ENCODE measurements at places on chromosomes 7 and 10.

- no peaks in the 10 kb centered on the region for H3K27me3 ChIP-seq
- no peak overlapping the region for H3K4me3 ChIP-seq
- H3K27ac ChIP-seq = no peak overlapping the region
- no peak for DNase-seq
These were observed 78.5 kb downstream of the OAT start for GRCh38 chr10:124340033-124340760.

GRCh38 chr10:30509508-30509907 is 75.5 kb downstream of the MAP3K8 start:
- no peaks in the 10 kb centered on the region for H3K36me3 ChIP-seq
- DNase-seq = no peak
- peaks cover 40% of the 10 kb centered on the region for H3K4me1 ChIP-seq
- H3K27ac ChIP-seq = no peak overlapping the region
- H3K27me3 ChIP-seq = no peaks in the 10 kb centered on the region

DNA sequence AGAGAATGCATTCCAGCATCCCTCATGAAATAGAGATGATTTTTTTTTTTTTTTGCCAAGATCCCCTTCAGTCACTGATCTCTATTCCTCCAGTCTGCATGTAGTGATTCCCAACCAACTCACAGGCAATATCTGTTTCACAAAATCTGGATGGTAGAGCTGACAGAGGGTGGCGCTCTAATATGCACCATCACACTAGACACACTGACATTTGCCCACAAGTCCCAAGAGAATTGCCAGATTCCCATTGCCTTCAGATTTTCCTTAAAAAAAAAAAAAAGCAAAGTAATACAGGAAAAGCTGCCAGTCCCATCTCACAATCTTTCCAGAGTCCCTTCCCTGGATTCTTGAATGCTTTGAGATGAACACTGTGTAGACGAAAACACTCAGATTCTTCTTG is 301.0 kb downstream of the SORCS1 start:
- H3K4me3 ChIP-seq = no peak overlapping the region
- no peaks in the 10 kb centered on the region for H3K27me3 ChIP-seq
- no peaks in the 10 kb centered on the region for H3K4me1 ChIP-seq
- DNase-seq = no peak
- H3K27ac ChIP-seq = no peak overlapping the region
- H3K36me3 ChIP-seq = no peaks in the 10 kb centered on the region

DNA sequence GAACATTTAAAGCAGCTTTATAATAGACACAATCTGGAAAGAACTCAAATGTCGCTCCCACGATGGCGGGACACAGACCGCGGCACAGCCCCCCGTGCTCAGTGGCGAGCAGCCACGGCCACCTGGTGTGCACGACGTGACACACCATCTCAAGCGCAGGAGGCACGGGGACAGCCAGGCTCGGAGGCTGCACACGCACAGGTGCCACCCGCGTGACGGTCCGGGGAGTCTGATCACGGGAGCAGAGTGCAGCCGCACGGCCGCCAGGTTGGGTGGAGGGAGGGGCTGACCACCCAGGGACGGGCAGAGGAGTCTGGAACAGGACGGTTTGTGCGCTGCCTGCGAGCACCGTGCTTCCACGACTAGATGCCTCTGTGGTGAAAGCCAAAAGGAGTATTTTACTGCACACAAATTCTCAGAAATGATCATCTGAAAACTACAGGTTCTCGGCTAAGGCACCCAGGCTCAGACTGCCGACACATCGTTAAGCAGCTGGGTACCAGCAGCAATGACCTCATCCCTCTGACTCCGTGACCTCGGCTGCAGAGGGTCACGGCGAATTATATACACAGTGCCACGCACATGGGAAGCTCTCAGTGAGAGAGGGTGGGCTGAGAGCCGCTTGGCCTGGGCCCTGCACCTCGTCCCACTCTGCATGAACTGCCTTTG is 7.5 kb upstream of the GPER1 start:
- H3K27me3 ChIP-seq = no peaks in the 10 kb centered on the region
- H3K36me3 ChIP-seq = no peaks in the 10 kb centered on the region
- no peaks in the 10 kb centered on the region for H3K4me1 ChIP-seq

DNA sequence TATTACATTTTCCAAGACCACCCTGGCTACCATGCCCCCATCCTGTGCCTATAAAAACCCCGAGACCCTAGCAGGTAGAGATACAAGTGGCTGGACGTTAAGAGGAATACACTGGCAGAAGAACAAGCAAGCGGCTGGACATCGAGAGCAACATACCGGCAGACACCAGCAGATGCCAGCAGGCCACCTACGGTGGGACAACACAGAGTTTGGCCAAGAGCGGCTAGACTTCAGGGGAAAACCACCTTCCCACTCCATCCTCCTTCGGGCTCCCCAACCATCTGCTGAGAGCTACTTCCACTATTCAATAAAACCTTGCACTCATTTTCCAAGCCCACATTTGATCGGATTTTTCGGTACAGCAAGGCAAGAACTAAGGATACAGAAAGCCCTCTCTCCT is 70.3 kb downstream of the ORC5 start:
- peaks cover 29% of the 10 kb centered on the region for H3K36me3 ChIP-seq
- DNase-seq = no peak
- peak overlapping the region; percentile 61 for H3K27ac ChIP-seq
- no peaks in the 10 kb centered on the region for H3K27me3 ChIP-seq

GRCh38 chr10:77622889-77623291 is 14.7 kb downstream of the KCNMA1 start:
- no peaks in the 10 kb centered on the region for H3K36me3 ChIP-seq
- no peak overlapping the region for H3K27ac ChIP-seq
- no peak overlapping the region for H3K4me3 ChIP-seq
- no peaks in the 10 kb centered on the region for H3K27me3 ChIP-seq

DNA sequence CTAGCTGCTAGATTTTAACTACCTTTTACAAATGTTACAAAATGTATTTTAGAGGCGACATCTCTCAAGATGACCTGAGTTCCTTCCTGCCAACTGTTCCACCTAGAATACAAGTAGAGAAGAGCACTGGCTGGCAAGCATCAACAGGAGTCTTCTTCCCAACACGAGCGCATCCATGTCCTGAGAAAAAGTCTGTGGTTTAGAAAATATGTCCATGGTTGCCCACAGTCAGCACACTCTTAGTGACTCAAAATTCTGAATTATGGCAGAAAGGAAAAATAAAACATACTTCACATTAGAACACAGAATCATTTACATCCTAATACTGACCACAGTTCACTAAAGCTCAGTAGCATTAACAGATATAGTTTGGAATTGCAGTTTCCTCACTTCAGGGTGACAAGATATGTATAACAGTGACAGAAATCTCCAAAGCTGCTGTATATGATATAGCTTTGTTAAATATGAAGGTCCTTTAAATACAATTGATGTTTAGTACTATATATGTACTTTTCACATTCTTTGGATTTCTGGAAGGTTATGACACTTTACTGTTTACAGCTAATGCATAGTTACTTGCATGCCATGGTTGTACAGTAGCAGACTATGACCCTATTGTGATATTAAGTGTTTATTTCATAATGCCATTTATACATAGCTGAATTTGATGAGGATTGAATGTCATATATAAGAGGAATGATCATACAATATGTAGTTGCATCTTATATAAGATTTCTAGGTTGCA is 327.1 kb downstream of the GFRA1 start:
- H3K4me1 ChIP-seq = no peaks in the 10 kb centered on the region
- no peak overlapping the region for H3K27ac ChIP-seq
- no peaks in the 10 kb centered on the region for H3K36me3 ChIP-seq
- H3K27me3 ChIP-seq = no peaks in the 10 kb centered on the region

DNA sequence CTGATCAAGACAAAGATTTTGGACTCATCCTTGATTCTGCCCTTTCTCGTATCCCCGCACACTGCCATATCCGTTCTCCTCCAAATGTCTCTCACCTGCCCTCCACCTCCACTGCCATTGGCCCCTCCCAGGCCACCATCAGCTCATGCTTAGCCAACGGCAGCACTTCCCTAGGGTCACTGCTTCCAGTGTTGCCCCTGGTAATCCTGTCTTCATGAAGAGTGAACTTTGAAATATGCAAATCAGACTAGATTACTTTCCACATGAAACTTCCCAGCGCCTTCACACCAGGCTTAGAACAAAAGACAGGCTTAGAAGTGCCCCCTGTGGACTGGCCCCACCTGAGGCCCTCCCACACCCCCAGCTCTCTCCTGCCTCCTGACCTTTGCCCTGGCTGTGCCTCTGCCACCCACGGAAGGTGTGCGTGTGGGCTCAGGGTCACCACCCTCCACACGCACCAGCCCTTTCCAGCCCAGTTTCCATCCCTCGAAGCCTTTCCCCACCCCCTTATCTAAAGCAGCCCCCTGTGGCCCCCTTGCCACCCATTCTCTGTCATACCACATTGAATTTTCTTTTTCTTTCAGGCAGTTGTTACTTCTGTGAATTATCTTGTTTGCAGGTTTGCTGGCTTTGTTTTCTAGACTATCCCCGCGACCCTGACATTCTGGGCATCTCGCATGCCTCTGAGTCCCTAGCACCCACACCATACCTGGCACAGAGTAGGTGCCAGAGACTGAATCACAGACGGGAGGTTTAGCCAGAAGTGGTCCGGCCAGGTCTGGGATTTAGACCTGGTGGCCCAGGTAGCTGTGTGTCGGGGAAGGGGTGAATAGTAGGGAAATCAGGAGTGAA is 26.8 kb upstream of the C10orf53 start:
- no peaks in the 10 kb centered on the region for H3K36me3 ChIP-seq
- H3K27me3 ChIP-seq = peaks cover 5% of the 10 kb centered on the region
- no peak overlapping the region for H3K4me3 ChIP-seq
- peaks cover 21% of the 10 kb centered on the region for H3K4me1 ChIP-seq
- DNase-seq = no peak

- no peaks in the 10 kb centered on the region for H3K4me1 ChIP-seq
- H3K4me3 ChIP-seq = no peak overlapping the region
- no peak for DNase-seq
- H3K27ac ChIP-seq = no peak overlapping the region
- H3K36me3 ChIP-seq = no peaks in the 10 kb centered on the region
These were observed 90.4 kb upstream of the LRRTM3 start for GRCh38 chr10:66835400-66835799.

- no peak overlapping the region for H3K27ac ChIP-seq
- H3K36me3 ChIP-seq = no peaks in the 10 kb centered on the region
- DNase-seq = no peak
- H3K27me3 ChIP-seq = no peaks in the 10 kb centered on the region
These were observed 16.9 kb downstream of the SVIL start for GRCh38 chr10:29617880-29618340.

- no peaks in the 10 kb centered on the region for H3K27me3 ChIP-seq
- H3K4me3 ChIP-seq = peak overlapping the region; percentile 88
- peak; percentile 43 for DNase-seq
These were observed 27.7 kb downstream of the ZNF775 start for GRCh38 chr7:150406567-150407421.

DNA sequence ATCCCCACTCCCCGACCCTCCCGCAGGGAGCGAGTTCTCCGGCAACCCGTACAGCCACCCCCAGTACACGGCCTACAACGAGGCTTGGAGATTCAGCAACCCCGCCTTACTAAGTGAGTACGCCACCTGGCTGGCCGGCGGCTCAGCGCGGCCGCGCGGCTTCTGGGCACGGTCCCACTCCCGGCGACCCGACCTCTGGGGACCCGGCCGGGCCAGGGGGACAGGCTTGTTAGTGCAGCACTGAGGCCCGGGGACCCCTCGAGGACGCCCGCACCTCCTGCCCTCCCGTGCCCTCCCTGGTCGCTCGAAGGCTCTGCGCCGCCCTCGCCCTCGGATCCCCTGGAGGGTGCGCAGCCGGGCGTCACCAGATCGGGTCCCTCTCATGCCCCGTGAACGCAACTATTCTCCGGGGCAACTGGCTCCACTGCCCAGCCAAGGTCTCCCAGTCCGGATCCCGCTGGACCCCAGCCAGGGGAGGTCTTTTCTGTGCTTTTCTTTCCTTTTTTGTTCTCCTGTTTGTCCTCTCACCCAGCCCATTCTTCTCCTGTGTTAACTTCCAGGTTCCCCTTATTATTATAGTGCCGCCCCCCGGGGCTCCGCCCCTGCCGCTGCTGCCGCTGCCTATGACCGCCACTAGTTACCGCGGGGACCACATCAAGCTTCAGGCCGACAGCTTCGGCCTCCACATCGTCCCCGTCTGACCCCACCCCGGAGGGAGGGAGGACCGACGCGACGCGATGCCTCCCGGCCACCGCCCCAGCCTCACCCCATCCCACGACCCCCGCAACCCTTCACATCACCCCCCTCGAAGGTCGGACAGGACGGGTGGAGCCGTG is 81.8 kb downstream of the PAX2 start:
- H3K27ac ChIP-seq = no peak overlapping the region
- H3K36me3 ChIP-seq = no peaks in the 10 kb centered on the region
- peaks cover 21% of the 10 kb centered on the region for H3K4me1 ChIP-seq
- peak; percentile 16 for DNase-seq

DNA sequence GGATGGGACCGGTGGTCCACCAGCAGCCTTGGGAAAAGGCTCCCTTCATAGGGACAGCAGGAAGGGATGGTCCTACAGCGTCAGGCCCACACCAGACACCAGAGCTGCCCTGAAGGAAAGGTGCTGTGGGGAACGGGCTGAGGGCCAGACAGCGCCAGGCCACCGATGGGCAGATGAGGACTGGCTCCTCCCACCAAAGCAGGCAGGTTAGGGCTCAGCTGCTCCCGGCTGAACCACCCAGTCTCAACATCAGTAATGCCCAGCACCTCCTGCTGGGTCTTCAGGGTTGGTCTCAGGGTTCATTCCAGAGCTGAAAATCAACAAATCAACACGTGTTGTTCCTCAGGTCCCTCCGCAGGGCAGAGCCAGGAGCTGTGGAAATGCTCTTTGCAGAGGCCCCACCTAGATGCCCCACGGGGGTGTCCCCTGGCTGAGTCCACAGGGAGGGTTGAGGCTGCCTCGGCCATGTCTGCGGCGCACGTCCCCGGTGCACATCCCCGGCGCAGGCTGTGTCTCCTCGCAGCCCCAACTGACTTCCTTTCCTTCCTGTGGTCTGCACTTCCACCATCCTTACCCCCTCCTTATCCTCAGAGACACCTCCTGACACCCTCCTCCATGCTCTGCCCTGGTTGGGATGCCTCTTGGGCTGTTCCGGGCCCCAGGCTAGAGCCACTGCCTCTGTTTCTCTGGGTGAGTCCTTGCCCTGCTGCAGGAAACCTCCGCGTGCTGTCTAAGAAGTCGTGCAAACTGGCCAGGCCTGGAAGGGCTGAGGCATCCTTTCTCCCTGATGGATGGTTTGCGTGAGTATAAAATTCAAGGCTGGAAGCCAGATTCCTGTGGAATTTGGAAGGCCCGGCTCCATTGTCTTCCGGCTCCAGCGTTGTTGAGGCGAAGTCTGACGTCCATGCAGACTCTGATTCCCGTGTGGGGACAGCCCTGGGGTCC is 32.8 kb upstream of the CFAP46 start:
- no peak overlapping the region for H3K27ac ChIP-seq
- no peaks in the 10 kb centered on the region for H3K36me3 ChIP-seq
- DNase-seq = no peak
- no peaks in the 10 kb centered on the region for H3K4me1 ChIP-seq
- H3K27me3 ChIP-seq = peaks cover 8% of the 10 kb centered on the region

- no peak overlapping the region for H3K27ac ChIP-seq
- DNase-seq = no peak
- H3K4me3 ChIP-seq = no peak overlapping the region
- H3K36me3 ChIP-seq = no peaks in the 10 kb centered on the region
- no peaks in the 10 kb centered on the region for H3K4me1 ChIP-seq
These were observed 12.8 kb downstream of the SCRN1 start for GRCh38 chr7:29976673-29977415.

Data from activated T-helper 2 cell treated with anti-CD3 and anti-CD28 coated beads, Interferon-gamma antibody, Interleukin-2, Interleukin-4, amounts not matched to agents 10 μg/mL and 5 μg/mL and 100 μg/mL, durations not matched to agents 14 hours and 24 hours and 36 hours (primary cell).